Hair follicle dermal papilla cell (primary cell): ENCODE measurements at places on chromosomes 5 and 9. TPM values are rescaled to one million over a fixed set of nuclear protein-coding genes. Genes with fewer than 3 reads are reported as not detected.

The GABRA6 gene
- total RNA-seq: not detected in 2 replicates

The OMD gene
- 8.0 and 16.2 TPM in 2 replicates for total RNA-seq

The DELE1 gene
- total RNA-seq: 64.5 and 76.7 TPM in 2 replicates

The TXNDC8 gene
- total RNA-seq: not detected in 2 replicates

The HTR1A gene
- total RNA-seq: not detected in 2 replicates

The TMC1 gene
- total RNA-seq: 0.85 and 1.5 TPM in 2 replicates

The IRX1 gene
- total RNA-seq: 26.1 and 30.5 TPM in 2 replicates

The FBP2 gene
- not detected in 2 replicates for total RNA-seq

The FCN1 gene
- not detected in 2 replicates for total RNA-seq

The C1QTNF3 gene
- 0.36 and 1.8 TPM in 2 replicates for total RNA-seq

The RASGRF2 gene
- total RNA-seq: 1.6 and 2.6 TPM in 2 replicates

The SQSTM1 gene
- 616 and 684 TPM in 2 replicates for total RNA-seq

The ALDOB gene
- total RNA-seq: not detected in 2 replicates

The PCDHGA12 gene
- total RNA-seq: 23.6 and 37.8 TPM in 2 replicates

The TAF1L gene
- not detected in 2 replicates for total RNA-seq

The OR4F3 gene
- total RNA-seq: 0.32 TPM in 1 of 2 replicates, not detected in the other

The SIT1 gene
- total RNA-seq: not detected in 2 replicates

The HAPLN1 gene
- total RNA-seq: 67.4 and 179 TPM in 2 replicates

The LURAP1L gene
- 8.0 and 8.1 TPM in 2 replicates for total RNA-seq

The ITGA2 gene
- 4.5 and 6.3 TPM in 2 replicates for total RNA-seq

The N4BP3 gene
- total RNA-seq: 0.32 and 0.36 TPM in 2 replicates

The KLF4 gene
- 6.2 and 8.4 TPM in 2 replicates for total RNA-seq

The KIAA0825 gene
- total RNA-seq: 8.4 and 12.3 TPM in 2 replicates

The CNTNAP3B gene
- total RNA-seq: under 0.01 TPM in 1 of 2 replicates, not detected in the other

The NUTM2F gene
- total RNA-seq: not detected in 2 replicates

The SPATA31A3 gene
- not detected in 2 replicates for total RNA-seq

The SLC45A2 gene
- 0.16 TPM in 1 of 2 replicates, not detected in the other for total RNA-seq

The ZNF454 gene
- total RNA-seq: 0.85 and 3.4 TPM in 2 replicates

The CTXN3 gene
- total RNA-seq: not detected in 2 replicates

The TRPM3 gene
- 14.9 and 22.0 TPM in 2 replicates for total RNA-seq

The PPIC gene
- total RNA-seq: 29.6 and 38.3 TPM in 2 replicates

The ZER1 gene
- 29.8 and 31.0 TPM in 2 replicates for total RNA-seq

The PCDHB4 gene
- 0.49 TPM in 2 replicates for total RNA-seq

The DNAJC18 gene
- total RNA-seq: 8.3 and 8.6 TPM in 2 replicates

The F2RL1 gene
- total RNA-seq: 2.6 and 3.9 TPM in 2 replicates

The BAAT gene
- 0.12 TPM in 1 of 2 replicates, not detected in the other for total RNA-seq

The ALDH7A1 gene
- total RNA-seq: 24.7 and 33.5 TPM in 2 replicates

The LECT2 gene
- not detected in 2 replicates for total RNA-seq

The FSTL4 gene
- total RNA-seq: not detected in 2 replicates

The SAPCD2 gene
- total RNA-seq: 1.6 and 1.8 TPM in 2 replicates

The PCDHA4 gene
- total RNA-seq: 0.49 and 1.1 TPM in 2 replicates

The GZMA gene
- total RNA-seq: not detected in 2 replicates

The CARTPT gene
- total RNA-seq: not detected in 2 replicates

The PCDHAC1 gene
- 0.36 and 0.49 TPM in 2 replicates for total RNA-seq

The FRRS1L gene
- total RNA-seq: 1.9 and 4.5 TPM in 2 replicates

The BRINP1 gene
- total RNA-seq: 1.9 and 2.9 TPM in 2 replicates

The MYMK gene
- not detected in 2 replicates for total RNA-seq

The OR1Q1 gene
- 0.36 and 0.65 TPM in 2 replicates for total RNA-seq

The DPM2 gene
- total RNA-seq: 10.2 and 11.0 TPM in 2 replicates

The PURA gene
- 28.3 and 32.5 TPM in 2 replicates for total RNA-seq

The LRRC19 gene
- total RNA-seq: not detected in 2 replicates
